ENCODE measurements at places on chromosomes 3 and 15. TPM values are rescaled to one million over a fixed set of nuclear protein-coding genes. Genes with fewer than 3 reads are reported as not detected.

The REC114 gene
- not detected for total RNA-seq

The GOLGA8T gene
- total RNA-seq, result not detected

The SUSD5 gene
- 1.5 TPM for total RNA-seq

The GATA2 gene
- total RNA-seq, result 1.5 TPM

The CCR1 gene
- not detected for total RNA-seq

The SLC24A5 gene
- not detected for total RNA-seq

The TRPM1 gene
- not detected for total RNA-seq

The NRROS gene
- 0.30 TPM for total RNA-seq

The ESYT3 gene
- total RNA-seq, result 1.6 TPM

The LHFPL4 gene
- not detected for total RNA-seq

The PLA2G4E gene
- not detected for total RNA-seq

The RTF1 gene
- 16.3 TPM for total RNA-seq

The COL8A1 gene
- total RNA-seq, result 197 TPM

The HMG20A gene
- total RNA-seq, result 41.9 TPM

The PRR20G gene
- not detected for total RNA-seq

The UMPS gene
- 31.9 TPM for total RNA-seq

The GOLGA6L7 gene
- not detected for total RNA-seq

The DPPA2 gene
- total RNA-seq, result not detected

The NTRK3 gene
- total RNA-seq, result 1.2 TPM

The KBTBD12 gene
- not detected for total RNA-seq

The SPATA12 gene
- not detected for total RNA-seq

All from smooth muscle cell of the umbilical artery (primary cell).